T-helper 2 cell treated with Interferon-gamma antibody and Interleukin-4, amounts not matched to agents 100 ng/mL and 5 ng/mL, for 36 hours (primary cell): ENCODE measurements at places on chromosomes 11 and 22. TPM values are rescaled to one million over a fixed set of nuclear protein-coding genes. Genes with fewer than 3 reads are reported as not detected.

The PATE2 gene
- not detected in 2 replicates for total RNA-seq

The DEUP1 gene
- not detected in 2 replicates for total RNA-seq

The OR56A5 gene
- total RNA-seq = not detected in 2 replicates

The NLRP14 gene
- 0.11 and 0.39 TPM in 2 replicates for total RNA-seq

The OR9I1 gene
- not detected in 2 replicates for total RNA-seq

The SMC1B gene
- total RNA-seq = 0.66 and 0.68 TPM in 2 replicates

The HEPN1 gene
- total RNA-seq = not detected in 2 replicates

The SLC22A25 gene
- not detected in 2 replicates for total RNA-seq

The PHF21B gene
- not detected in 2 replicates for total RNA-seq

The RASSF10 gene
- not detected in 2 replicates for total RNA-seq

The VWA5A gene
- total RNA-seq = 4.3 and 4.5 TPM in 2 replicates

The TNNI2 gene
- 0.70 and 0.75 TPM in 2 replicates for total RNA-seq
